Jurkat, Clone E6-1 (cell line): ENCODE measurements at places on chromosomes 7 and 10.
A peak's percentile ranks its signal among the peaks of the same experiment; 100 is the strongest.

DNA sequence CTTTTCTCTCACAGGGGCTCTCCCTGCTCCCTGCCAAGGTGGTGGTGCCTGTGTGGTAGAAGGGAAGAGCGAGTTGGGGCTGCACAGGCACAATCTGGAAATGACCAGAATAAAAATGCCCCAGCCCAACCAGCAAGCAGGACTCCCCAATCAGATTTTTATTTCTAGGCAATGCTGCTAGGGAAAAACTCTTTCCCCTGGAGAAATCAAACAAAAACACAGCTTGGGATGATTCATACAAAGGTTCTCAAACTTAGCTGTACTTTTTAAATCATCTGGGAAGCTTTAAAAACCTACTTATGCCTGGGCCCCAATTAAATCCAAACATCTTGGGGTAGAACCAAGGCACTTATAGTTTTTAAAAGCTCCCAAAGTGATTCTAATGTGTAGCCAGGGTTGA is 243.2 kb downstream of the HTR7 start:
- DNase-seq, result no peak

DNA sequence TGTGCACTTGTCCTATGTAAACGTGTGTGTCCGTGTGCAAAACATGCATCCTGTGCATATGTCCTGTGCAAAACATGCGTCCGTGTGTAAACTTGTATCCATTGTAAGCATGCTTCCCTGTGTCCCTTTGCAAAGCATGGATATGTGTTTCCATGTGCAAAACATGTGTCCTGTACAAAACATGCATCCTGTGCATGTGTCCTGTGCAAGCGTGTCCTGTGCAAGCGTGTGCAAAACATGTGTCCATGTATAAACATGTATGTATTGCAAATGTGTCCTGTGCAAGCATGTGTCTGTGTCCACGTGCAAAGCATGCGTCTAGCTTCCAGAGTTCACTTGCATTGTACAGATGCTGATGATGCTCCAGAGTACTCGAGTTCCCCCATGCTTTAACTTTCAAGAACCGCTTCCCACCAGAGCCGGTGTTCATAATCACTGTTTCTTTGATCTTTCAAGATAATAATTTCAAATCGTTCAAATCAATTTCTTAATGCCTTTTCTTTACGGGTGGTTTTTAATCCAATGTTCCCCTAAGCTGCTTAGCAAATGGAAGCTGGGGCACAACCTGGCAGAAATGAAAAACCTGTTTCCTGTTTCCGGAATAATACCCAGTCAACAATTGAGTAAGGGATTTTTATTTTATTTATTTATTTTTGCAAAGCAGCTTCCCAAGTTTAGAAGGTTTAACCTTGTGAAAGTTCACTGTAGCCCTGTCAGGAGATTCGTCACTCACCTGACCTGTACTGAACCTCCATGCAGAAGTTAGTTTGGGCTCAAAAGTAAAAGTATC is 641 bp upstream of the ASB13 start:
- DNase-seq, result no peak

DNA sequence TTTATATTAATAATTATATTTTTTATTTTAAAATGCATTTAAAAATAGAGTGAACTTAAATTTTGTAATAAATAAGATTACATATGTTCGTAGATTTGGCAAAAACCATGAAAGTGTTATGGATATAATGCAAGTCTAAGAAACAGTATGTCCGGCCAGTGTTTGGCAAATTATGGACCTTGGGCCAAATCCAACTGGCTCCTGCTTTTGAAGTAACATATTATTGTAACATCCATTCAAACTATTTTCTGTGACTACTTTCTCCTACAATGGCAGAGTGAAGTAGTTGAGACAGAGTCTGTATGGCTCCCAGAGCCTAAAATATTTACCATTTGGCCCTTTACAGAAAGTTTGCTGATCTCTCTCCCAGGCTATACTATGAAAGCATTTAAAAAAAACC is 38.9 kb downstream of the TMEM229A start:
- no peak for DNase-seq

DNA sequence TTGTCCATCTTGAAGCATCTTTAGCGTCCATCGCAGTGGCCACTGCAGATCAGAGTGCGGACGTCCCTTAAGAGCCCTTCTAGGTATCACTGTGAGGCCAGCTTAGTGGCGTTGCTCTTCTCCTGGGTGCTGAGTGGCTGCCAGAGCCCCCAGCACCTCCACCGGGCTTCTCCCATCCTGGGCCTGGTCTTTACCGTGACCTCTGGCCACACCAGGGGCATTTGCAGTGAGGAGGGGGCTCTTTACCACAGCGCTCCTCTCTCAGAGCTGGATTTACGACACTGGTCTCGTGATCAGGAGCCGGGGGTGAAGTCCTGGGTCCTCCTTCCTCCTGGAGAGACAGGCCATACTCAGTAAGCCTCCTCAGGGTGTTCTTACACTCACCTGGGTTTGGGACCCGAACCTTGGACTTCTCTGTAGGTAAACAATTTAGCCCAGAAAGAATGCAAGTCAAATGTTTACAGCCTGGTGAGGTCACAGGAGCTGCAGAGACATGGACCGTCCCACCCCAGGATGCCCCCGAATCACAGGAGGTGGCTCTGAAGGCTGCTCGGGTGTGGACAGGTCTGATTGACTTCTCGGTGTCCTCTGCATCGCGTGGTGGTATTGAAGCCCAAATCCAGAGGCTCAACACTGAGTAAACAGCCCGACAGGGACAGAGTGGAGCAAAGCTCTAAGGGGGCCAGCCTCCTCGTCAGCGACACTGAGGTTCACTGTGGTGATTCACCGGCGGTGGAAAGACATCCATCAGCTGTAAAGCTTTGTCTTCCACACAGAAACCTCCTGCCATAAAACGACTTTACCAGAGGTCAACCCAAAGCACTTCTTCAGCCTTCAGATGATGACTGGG is 33.0 kb downstream of the JAKMIP3 start:
- no peak for DNase-seq

DNA sequence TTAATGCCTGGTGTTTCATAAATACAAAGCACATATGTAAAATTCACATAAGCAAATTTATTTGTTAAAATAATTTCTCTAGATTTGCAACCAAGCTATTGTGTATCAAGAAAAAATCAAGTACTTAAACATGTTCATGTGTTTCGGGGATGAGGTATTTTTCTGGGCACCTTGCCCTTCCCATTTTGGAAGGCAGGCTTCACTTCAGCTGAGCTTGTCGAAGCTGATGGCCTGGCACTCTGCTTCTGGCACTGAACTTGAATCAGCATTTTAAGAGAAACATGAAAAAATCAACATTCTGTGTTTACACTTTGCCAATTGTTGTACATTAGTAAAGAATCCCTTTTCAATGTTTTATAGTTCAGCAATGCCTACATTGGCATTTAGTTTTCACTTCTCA is 179.1 kb upstream of the STEAP4 start:
- no peak for DNase-seq

- DNase-seq, result peak; percentile 11
These were observed 488 bp downstream of the MTERF1 start for GRCh38 chr7:91880016-91880412.

- DNase-seq, result no peak
These were observed 22.9 kb downstream of the CRHR2 start for GRCh38 chr7:30659312-30659711.

GRCh38 chr7:130473289-130473688 is 18.6 kb upstream of the MEST start:
- no peak for DNase-seq

DNA sequence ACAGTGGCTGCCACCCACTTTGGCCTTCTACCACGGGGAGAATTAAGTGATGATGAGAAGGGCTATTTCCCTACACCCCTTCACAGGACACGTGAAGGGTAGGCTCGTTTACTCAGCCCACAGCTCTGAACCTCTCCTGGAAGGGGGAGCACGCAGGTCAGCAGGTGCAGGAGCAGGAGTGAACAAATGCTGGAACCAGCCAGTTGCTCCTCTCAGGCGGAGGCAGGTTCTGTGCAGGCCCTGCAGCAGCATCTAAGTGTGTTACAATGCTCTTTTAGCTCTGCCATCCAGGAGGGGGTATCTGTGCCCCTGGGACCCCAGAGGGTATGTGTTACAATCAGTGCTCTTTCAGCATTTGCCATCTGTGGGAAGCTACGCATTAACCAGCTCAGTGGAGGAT is 61.2 kb downstream of the AHR start:
- DNase-seq, result no peak

DNA sequence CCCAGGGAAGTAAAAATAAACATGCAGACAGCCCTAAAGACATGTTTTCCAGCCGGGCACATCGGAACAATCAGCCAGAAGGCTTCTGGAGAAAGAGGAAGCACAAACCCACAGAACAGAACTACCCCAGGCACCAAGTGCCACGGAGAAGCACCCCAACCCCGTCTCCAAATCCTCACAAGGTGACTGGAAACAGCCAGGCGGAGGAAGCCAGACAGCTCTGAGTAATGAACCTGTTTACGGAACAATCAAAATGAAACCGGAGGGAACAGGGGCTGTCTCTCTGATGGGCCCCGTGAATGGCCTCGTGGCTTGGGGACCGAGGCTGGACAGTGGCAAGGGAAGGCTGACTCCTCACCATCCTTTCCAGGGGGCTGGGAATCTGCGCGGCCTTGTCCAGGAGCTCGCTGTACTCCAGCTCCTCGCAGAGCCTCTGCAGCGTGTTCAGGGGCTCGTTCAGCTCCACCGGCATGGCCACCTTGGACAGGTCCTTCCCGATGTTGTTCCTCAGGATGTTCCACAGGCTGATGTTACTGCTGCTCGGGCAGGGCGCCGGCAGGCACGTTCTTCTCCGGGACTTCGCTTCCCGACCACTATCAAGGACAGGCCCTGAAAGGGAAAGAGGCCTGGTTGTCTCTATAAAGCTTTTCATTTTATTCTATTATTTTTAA is 77.0 kb upstream of the GSDME start:
- DNase-seq, result no peak

GRCh38 chr10:129140921-129141885 is 325.8 kb upstream of the MGMT start:
- DNase-seq, result no peak

GRCh38 chr10:100327007-100327717 is 2.9 kb downstream of the PKD2L1 start:
- peak; percentile 34 for DNase-seq

GRCh38 chr10:6400821-6401465 is 179.1 kb downstream of the PRKCQ start:
- DNase-seq, result no peak

DNA sequence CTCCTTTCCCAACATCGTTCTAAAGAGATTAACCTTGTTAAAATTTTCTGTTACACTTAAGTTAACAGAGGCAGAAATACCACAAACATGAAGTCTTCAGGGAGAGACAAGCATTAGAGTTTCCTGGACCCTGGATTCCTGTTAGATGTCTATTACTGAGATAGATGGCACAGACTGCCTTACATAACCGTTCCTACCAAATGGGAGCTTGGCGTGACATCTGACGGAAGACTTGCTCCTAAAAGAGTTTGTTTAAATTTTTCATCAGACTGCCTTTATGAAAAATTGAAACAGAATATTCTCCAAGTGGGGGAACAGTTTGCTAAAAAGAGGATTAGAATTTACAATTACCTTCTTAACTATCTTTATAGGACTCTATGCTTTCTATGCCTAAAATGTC is 22.7 kb downstream of the ANK3 start:
- no peak for DNase-seq

- no peak for DNase-seq
These were observed 30.6 kb downstream of the SVOPL start for GRCh38 chr7:138670594-138670993.

GRCh38 chr7:6640246-6640721 is 3.2 kb downstream of the ZNF316 start:
- DNase-seq, result no peak

DNA sequence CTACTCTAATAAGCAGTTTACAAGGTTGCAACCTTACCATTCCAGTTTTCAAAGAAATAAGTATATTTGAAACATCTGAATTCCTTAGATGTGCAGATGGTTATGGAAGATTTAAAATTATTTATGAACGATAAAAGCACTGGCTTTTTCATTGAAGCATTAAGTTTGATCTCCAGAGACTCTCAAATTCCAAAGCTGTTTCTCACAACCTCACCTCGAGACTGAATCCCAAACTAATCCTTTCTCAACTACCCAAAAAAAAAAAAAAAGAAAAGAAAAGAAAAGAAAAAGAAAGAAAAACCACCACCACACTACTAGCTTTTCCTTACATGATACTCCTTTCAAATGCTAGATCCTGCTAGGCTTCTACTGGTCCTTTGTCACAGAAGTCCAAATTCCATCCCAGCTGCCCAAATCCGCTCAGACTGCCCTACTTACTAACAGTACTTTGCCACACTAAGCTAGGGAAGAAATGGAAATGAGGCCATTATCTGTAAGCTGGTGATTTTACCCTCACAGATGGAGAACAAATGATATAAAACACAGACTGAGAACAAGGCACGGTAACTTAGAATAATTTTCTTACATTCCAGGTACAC is 100.6 kb upstream of the CDK1 start:
- DNase-seq, result no peak

- no peak for DNase-seq
These were observed 9.6 kb upstream of the FRMPD2 start for GRCh38 chr10:48284002-48284546.

DNA sequence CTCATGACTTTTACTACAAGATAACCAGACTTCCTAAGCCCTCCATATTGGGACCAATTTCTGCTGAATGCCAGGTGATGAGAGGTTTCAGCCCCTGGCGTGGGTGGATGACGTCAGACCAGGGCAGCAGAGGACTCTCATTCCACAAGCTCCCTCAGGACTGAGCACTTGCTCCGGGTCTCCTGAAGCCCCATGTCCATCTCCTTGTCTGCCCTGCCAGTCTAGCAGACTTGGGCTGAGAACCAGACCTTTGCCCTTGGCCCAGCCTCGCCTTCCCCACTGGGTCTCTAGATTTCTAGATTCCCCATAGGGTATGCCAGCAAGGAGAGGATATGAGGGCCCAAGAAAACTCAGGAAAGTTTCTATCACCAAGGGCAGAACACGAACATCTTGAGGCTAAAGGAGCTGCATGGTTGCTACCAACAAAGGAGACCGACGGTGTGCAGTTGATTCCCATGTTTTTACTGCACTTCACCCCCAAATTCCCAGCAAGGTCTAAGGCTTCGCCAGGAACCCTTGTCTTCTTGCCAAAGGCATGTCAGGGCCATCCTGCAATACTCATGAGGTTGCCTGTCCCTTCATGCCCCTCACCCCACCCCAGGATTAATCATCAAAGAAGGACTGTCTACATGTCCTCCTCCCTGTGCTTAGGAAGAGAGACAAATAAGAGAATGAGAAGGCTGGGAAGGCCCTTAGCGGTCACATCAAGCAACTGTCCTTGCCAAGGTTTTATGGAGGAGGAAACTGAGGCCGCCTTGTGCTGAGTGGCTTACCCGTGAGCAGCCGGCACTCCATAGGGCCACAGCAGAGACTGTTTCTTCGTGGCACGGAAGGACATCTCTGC is 96.5 kb upstream of the MACROH2A2 start:
- no peak for DNase-seq

- DNase-seq, result peak; percentile 58
These were observed 272.4 kb upstream of the LRGUK start for GRCh38 chr7:133854739-133855138.
